GM12891 (cell line): ENCODE measurements at places on chromosomes 1 and 21.

GRCh38 chr1:6967431-6968111 is 182.3 kb downstream of the CAMTA1 start:
- no peak for DNase-seq

DNA sequence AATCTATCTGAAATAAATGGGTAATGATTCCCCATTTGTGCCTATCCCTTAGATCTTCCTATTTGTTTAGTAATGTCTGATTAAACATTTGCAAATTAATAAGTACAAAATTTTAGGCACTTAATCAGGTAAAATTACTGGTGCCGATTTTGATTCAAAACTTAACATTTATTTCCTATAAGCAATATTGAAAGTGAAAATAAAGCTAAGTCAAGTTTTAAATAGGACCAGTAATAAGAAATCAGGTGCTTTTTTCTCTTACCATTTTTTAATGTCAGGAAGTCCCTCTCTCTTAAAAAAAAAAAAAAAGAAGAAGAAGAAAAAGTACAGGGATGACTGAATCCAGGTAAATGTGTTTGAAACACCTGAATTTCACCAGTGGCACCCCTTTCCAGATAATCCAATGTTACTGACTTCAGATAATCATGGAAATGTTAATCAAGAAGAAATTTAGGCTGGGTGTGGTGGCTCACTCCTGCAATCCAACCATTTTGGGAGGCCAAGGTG is 836 bp upstream of the GBP4 start:
- no peak for DNase-seq

GRCh38 chr1:212070720-212071302 is 35.3 kb downstream of the DTL start:
- no peak for DNase-seq

DNA sequence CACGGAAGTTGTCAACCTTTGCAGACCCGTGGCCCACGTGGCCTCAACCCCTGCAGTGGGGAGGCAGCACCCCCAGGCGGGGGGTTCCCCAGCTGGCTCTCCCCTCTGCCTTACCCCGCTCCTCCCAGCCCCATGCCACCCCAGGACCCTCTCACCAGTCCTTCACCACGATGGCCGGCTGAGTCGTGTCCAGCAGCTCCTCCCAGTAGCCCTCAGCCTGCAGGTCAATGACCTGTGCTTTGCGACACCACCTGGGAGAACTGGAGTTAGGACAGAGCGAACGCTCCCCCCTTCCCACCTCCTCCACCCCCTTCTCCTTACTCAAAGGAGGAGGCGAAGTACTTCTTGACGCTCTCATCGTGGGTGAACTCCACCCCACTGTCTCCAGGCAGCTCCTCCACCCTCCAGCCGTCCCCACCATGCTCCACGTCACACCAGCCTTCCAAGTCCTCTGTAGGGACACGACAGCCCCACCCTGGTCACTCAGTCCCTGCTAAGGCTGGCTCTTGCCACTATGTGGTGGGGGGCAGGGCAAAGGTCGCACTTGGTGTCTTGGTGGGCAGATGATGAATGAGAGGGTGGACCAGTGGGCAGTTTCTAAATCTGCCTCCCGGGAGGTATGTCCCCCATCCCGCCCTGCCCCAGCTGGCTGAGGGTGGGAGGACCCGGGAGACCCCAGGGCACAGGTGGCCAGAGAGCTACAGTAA is 4.5 kb downstream of the FBXO2 start:
- no peak for DNase-seq

GRCh38 chr1:206591226-206591625 is 21.0 kb downstream of the EIF2D start:
- no peak for DNase-seq

GRCh38 chr1:174005032-174005431 is 17.1 kb downstream of the RC3H1 start:
- DNase-seq: peak; percentile 43
